Kidney epithelial cell (primary cell): ENCODE measurements at places on chromosomes 2 and 18.

DNA sequence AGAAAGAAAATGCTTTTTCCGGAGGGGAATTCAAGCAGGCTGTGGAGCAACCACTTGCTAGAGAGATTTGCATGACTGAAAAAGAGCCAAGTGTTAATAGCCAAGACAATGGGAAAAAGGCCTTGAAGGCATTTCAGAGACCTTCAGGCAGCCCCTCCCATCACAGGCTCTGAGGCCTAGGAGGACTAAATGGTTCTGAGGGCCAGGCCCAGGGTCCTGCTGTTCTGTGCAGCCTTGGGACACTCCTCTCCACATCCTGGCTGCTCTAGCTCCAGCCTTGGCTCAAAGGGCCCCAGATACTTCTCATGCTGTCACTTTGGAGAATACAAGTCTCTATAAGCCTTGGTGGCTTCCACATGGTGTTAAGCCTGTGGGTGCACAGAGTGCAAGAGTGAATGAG, 81.8 kb downstream of the B3GNT2 start:
- no peak for DNase-seq

GRCh38 chr2:11551569-11552259, 17.9 kb downstream of the GREB1 start:
- DNase-seq = no peak

DNA sequence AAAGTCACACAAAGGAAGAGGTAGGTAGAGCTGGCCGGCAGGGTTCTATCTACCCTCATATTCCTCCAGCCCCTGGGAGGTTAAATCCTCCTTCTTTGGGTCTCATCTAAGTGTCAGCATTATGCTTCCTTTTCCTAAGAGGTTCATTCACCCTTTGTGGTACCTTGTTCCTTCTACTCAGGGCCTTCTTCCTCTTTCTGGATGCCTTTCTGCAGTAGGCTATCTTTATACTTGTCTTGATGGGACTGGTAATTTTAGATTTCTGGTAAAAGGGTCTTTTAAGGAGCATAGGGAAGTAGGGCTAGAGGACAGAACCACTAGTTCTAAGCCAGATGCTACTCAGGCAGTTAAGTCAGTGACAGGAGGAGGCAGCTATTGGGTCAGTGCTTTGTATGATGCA, 13.7 kb upstream of the TNP1 start:
- no peak for DNase-seq

GRCh38 chr2:67656875-67657274, 259.7 kb downstream of the ETAA1 start:
- no peak for DNase-seq

DNA sequence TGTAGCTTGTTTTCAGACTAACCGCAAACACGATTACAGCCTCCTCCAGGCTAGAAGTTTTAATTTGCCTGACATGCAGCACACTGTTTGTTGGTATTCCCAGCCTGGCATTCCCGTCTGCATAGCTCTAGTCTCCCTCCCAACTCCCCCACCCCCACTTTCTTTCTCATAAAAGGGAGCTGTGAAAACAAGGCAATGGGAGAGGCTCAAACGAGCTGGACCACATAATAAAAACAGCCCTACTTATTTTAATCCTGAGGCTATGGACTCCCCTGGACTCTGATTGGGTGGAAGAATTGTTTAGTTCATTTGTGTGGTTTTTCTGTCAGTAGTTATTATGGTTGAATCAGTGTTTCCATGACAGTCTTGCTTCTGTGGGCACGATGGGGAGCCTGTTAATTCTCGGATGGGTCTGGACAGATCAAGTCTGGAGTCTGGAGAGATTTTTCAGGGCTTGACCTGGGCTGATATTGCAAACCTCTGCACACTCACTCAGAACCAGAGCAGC, 1.2 kb downstream of the STON1 start:
- DNase-seq = peak; percentile 23

DNA sequence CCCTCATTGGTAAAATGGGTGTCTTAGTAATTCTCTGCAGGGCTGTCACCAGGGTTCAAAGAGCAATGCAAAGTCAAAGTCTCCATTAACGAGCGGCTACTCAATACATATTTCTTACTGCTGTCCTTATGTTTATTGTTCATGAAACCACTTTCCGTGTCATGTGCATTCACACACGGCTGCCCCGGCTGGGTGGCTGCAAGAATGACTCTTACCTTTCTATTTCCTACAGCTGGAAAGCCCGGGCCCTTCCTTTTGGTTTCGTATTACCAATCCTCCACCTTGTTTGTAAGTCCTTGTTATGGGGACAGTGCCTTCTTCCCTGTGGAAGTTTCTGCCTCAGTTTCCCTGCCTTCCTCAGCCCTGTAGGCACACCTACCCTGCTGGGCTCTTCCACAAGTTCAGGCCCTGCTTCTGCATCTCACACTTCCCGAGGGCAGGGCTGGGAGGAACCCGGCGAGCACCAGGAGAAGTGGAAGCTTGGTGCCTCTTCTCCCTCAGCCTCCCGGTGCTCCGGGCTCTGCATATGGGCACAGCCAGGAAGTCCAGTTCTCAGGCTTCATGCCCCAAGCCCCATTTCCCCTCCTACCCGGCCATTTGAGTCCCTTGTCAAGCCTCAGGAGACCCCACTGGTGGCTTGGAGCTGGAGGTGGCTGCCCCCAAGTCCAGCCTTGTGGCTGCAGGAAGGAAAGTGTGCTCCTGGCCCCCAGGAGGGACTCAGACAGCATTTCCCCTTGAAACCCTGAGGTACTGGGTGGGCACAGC, 18.7 kb upstream of the ACKR3 start:
- DNase-seq = no peak

DNA sequence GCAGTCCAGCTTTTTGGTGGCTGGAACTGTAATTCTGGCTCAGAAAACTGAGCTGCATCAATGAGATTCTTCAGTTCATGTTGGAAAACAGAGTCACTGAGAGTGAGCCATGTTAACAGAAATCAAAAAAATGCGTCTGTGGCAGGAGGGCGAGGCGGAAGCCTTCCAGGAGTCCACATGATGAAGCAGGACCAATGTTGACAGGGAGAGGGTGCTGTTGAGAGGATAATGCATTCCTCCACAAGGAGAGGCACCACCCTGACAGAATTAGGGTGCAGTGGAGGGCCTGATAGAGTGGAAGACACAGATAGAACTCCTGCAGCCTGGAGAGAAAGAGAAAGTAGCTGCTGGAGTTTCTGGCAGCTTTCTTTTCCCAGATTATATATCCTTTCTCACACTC, 111.5 kb downstream of the MGAT5 start:
- DNase-seq = no peak

DNA sequence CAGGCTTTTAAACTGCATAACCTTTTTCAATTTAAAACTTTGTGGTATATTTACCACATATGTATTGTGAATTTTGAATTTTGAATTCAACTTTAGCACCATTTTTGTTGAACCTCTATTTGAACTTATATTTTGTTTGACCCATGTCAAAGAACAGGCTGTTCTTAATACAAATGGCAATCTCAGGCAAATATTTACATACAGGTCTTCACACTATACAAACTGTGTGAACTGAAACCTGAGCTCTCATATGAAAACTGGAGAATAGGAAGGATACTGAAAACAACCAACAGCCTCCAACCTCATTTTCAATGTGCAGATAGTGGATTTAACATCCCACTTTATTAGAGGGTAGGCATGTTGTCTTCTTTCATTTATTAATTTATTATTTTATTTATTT, 491.8 kb downstream of the KCNJ3 start:
- DNase-seq = no peak

DNA sequence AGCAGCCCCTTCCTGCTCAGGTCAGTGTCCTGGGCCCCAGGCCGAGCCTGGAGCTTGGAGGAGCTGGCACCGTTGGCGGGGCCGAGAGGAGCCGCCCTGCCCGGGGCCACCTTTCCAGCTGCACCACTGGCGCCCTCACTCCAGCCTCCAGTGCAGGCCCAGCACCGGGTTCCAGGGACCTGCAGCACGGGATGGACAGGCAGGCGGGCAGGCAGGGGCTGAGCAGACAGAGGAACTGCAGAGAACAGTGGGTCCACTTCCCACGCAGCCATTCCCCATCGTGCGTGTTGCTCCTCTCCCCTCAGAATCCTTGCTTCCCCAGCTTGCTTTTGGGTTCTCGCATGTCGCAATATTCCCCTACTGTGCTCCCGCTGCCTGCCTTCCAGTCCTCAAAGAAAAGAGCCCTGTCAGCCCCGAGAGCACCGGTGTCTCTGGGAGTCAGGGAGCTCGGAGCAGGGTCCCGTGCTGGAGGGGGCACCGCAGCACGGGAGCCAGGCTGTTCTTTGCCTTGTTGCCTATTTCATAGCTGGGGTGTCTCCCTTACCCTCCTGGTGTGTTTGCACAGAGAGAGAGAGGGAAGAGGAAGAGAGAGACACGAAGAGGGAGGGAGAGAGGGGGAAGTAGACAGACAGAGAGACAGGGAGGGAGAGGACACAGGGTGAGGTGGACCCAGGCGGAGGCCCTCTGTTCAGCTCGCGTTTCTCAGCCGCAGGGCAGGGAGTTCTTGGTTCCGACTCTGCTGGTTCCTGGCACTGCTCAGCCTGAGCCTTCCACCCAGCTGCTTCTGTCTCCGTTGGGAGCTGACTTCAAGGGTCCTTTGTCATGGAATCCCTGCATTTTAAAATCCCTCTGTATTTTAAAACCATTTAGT, 126.0 kb downstream of the MBP start:
- no peak for DNase-seq

DNA sequence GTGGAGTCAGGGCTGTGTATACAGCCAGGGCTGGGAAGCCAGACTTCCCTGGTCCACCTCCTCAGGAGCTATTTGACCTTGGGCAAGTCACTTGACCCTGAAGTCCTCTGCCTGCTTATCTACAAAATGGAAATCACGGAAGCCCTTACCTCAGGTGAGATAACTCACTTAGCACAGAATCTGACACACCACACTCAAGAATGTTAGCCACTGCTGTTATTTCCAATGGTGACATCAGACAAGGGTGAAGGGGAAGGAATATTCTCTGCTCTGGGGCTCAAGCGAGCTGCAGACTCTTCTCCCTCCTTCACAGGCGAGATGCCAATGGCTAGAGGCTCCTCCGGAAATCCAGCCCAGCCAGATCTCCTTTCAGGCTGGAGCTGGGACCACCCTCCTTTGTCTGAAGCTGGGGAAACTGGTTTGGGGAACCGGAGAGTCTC, 189.6 kb downstream of the HAUS1 start:
- DNase-seq = no peak

DNA sequence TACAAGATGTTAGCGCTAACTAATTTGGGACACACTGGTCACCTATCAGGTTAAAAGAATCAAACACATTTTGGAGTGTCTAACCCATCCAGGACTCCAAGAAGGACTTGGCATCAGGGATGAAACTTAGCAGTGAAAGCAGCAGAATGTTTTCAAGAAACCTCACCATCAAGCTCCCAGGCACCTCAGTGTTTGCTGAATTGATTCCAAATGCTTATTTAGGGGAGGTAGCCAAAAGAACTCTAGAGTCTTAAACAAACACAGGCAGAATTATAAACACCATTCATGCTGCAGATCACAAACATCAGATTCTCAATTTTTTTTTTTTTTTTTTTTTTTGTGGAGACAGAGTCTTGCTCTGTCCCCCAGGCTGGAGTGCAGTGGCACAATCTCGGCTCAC, 122.8 kb upstream of the UXS1 start:
- no peak for DNase-seq

- DNase-seq = no peak
Measured at GRCh38 chr2:200587007-200587616, 1.3 kb downstream of the AOX1 start.

- DNase-seq = no peak
Measured at GRCh38 chr2:237547841-237548416, 18.4 kb upstream of the PRLH start.

DNA sequence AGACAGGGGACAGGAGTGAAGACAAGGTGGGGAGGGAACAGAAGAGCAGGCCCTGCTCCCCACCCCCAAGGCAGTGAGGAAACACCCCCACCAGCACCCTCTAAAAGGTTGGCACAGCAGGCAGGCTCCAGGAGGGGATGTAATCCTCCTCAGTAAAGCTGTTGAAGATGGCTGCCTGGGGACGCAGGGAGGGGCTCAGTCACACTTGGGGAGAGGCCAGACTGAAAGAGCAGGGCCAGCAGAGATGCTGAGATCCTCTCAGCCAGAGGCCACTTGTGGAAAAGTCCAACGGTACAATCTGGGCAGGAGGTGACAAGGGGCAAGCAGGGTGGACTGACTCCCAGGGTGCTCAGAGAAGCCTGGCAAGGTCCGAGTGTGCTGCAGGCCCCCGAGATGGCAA, 154.8 kb upstream of the ID2 start:
- DNase-seq = no peak

DNA sequence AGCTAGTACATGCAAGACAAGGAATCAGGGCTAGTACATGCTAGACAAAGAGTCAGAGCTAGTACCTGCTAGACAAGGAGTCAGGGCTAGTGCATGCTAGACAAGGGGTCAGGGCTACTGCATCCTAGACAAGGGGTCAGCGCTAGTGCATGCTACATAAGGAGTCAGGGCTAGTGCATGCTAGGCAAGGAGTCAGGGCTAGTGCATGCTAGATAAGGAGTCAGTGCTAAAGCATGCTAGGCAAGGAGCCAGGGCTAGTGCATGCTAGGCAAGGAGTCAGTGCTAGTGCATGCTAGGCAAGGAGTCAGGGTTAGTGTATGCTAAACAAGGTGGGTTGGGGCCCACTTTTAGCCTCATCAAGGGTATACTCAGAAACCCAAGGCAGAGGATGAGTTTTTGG, 90.1 kb upstream of the FAM136A start:
- DNase-seq = no peak

DNA sequence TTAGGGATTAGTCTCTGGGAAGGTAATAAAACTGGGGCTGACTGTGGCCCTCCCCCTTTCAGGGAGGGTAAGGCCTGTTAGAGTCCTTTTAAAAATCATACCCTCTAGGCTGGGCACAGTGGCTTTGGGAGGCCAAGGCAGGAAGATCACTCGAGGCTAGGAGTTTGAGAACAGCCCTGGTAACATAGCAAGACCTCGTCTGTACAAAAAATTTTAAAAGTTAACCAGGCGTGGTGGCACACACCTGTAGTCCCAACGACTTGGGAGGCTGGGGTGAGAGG, 118.7 kb downstream of the STPG4 start:
- no peak for DNase-seq

- no peak for DNase-seq
Measured at GRCh38 chr2:44920751-44921150, 20.8 kb upstream of the SIX3 start.

- DNase-seq = no peak
Measured at GRCh38 chr2:70679259-70679658, 88.7 kb downstream of the ADD2 start.

- DNase-seq = no peak
Measured at GRCh38 chr2:234425639-234426603, 71.0 kb downstream of the ARL4C start.

GRCh38 chr18:34544930-34545329, 165.2 kb upstream of the DTNA start:
- DNase-seq = no peak

GRCh38 chr2:177245010-177245422, 19.5 kb downstream of the NFE2L2 start:
- DNase-seq = no peak

DNA sequence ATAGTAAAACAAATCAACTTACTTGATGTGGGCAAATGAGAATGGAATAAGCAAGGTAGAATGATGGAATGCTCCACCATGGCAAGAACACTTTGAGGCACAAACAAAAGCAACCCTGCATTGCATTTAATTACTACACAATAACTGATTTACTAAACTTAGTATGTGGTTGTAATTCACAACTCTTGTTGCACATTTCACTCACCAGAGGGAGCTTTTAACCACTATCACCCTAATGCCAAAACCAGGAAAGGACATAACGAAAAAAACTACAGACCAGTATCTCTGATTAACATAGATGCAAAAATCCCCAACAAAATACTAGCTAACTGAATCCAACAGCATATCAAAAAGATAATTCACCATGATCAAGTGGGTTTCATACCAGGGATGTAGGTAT, 659.8 kb downstream of the CPS1 start:
- DNase-seq = no peak
